GM04504 (cell line): ENCODE measurements at places on chromosomes 7 and 10.

- DNase-seq, result no peak
These were observed 16.5 kb downstream of the ABCC2 start for GRCh38 chr10:99798920-99799319.

DNA sequence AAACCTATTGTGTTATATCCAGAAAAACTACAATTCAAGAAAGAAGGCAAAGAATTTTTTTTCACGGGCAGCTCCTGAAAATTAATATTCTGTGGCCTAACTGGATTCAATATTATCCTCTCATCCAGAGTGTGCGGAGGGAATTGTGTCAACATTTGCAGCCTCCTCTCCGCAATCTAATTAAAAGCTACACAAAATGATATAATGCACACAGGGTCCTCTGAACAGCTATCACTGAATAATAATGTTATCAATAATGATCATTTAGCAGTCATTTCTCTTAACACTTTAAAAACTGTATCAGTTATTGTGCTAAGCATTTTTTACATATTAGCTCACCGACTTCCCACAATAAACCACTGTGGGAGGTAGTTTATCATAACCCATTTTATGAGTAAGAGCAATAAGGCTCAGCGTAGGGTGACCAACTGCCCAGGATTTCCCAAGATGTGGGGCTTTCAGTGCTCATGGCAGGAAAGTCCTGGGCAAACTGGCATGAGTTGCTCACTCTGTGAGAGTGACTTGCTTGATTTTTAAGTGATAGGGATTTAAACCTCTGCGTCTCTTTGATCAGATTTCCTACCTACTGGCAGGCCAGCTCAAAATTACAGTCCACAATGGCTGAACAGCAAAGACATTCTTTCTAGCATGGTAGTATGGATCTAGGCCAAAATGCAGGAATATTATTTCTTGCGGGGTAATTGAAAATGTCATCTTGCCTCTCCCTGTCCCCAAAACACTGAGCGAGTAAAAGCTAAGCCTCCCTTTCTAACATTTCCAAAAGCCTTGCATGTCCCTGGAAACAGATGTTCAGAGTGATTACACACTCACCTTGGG lies 65.7 kb downstream of the AOAH start:
- peak; percentile 47 for DNase-seq

DNA sequence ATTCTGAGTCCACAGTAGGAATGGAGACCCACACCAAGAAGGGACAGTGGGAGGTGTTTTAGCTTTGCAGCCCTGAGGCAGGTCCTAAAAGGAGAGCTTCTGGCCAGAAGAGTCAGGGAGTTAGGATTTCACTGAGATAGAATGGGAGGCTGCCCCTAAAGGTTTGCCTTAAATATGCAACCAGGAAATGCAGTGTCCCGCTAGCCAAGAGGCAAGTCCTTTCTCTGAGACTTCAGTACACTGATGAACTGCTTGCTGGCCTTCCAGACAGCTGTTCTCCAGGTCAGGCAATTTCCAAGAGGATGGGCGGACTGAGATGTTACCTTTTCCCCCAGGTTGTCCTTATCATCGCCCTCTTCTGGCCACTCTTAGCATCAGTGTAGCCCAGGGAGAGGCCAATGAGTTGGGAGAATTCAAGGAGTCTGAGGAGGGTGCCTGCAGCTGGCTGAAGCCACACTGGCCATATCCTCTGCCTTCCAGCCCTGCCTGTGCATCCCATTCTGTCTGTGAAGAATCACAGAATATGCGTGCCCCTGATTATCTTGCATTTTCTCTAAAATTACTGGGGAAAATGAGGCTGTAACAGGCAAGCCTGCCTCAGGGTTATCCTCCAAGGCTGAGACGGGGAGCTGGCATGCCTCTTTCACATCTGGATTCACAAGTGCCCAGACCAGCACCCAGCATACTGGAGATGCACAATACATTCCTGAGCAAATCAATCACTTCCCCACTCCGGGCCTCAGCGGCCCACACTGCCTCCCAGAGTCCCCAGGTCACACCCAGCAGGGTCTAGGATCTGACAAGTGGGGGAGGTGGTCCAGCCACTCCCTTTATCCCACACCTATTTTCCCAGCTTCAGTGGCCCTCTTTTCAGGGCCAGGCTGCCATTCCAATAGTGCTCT lies 2.4 kb downstream of the TLL2 start:
- no peak for DNase-seq

DNA sequence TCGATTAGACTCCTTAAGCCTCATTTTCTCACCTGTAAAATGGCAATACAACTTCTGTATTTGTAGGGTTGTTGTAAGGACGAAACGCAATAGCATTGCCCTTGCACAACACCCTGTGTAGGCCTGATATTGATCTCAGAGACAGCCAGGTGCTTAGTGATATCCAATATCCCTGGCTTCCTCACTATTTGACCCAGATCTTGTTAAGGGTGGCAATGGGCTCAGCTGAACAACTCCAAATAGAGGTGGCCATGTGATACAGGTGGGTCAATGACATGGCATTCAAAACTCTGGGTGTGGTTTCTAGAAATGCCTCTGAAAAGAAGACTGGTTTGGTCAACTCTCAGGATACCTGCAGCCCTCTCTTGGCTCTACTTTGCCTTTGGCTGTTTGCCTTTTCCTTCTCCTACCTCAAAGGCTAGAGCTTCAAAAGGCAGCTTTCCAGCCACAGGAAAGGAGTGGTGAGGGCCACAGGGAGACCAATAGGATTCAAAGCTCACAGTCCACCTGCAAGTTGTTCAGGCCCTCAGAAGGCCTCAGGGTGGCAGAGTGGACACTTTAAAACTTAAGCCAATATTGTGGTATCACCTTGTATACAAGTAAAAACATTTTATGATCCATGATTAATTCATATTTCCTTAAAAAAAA lies 14.9 kb upstream of the GATAD1 start:
- no peak for DNase-seq

- no peak for DNase-seq
These were observed 461.9 kb downstream of the PTPRN2 start for GRCh38 chr7:158125721-158126120.

DNA sequence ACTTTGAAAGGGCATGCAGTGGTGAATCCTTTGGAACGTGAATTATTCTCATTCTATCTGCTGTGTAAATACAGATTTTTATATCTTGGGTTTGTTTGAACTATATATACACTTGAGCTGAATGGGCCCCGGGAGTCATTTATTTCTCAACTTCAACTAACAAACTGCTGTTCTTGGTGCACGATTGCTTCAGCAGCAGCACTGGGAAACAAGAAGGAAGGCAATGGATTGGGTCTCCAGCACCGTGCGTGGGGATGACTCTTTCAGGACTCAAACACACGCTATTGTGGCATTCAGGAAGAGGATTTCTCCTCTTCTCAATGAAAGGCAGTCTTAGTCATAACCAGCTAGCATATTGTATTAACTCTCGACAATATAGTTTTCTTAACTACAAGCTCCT lies 226.0 kb upstream of the NFE2L3 start:
- no peak for DNase-seq

GRCh38 chr7:81155654-81156373 lies 237.0 kb upstream of the SEMA3C start:
- DNase-seq, result no peak

- DNase-seq, result no peak
These were observed 44.5 kb downstream of the HHEX start for GRCh38 chr10:92734301-92734700.

GRCh38 chr7:24587853-24588252 lies 14.6 kb downstream of the PALS2 start:
- DNase-seq, result no peak

DNA sequence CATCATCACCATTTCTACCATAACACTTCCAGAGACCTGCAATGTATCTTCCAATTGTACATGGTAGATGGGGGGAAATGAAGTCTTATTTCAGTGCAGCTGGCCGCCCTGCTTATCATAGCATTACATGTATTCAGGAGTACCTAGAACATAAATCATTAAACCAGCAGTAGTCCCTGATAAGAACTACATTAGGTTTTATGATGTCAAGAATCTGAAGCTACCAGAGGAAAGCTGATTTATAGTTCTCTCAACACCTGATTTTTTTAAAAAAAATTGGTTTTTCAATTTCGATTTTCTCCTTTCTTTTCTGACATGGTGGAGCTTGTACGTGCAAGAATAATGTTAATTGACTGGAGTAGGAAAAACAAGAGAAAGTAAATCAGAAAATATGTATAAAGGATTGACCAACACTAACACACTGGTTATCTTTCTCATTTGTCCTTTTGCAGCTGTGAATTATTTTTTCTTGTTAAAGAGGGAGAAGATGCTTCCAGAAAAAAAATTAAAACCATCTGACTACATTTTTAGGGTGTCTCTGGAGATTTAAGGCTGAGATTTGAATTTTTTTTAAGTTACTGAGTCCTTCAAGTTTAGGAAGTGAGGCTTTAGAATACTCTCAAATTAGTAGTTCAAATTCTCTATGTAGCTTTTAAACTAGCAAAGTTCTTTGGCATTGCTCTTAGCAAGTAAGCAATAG lies 59.1 kb downstream of the CSTF2T start:
- DNase-seq, result no peak
